ENCODE measurements at places on chromosomes 2 and 18.

DNA sequence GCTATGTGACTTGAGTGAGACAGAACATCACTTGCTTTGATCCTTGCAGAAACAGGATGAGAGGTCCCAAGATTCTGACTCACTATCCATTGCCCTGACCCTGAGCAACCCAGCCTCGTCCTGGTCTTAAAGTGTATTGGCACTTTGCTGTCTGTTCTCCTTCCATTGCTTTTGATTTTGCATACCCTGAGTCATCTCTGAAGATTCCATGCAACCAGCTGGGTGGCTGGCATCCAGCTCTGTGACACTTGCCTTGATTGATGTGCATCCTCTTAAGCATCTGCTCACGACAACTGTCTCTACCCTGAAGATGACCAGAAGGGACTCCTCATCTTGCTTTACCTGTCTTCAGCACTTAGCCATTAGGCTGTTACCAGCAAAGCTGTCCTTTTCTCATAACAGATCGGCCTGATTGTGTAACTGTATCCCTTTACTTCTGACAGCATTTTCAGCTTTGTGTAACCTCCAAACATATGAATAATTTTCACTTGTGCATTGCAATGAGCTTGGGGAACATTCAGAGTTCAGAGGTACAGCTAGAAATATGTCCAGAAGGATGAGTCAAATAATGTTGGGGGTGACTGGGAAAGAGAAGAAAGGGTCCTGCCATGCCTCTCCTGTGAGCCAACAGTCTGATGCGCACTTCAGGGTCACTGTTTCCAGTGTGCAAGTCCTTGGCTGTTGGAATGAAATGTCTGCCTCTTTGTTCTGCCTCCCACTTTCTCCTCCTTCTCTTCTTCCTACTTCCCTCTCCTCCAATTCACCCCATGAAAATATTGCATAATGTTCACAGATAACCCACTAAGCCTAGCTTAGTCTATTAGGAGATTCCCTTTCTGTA, 249.7 kb upstream of the OSR1 start:
- DNase-seq: peak; percentile 92

DNA sequence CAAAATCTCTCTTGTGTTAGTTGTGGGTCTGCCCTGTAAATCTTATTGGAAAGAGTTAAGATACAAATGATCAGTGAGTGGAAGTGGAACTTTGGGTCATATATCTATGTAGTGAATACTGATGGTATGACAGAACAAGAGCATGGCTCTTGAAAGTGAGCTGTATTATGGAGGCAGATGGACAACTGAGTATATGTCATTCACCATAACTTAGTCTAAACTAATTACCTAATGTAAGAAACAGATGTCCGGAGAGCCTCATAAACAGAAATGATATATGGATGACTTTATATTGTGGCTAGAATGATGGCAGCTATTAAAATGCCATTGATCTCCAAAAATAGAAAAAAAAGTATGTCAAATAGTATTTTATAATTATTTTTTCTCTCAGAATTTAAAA, 72.4 kb downstream of the FASTKD2 start:
- DNase-seq: no peak

DNA sequence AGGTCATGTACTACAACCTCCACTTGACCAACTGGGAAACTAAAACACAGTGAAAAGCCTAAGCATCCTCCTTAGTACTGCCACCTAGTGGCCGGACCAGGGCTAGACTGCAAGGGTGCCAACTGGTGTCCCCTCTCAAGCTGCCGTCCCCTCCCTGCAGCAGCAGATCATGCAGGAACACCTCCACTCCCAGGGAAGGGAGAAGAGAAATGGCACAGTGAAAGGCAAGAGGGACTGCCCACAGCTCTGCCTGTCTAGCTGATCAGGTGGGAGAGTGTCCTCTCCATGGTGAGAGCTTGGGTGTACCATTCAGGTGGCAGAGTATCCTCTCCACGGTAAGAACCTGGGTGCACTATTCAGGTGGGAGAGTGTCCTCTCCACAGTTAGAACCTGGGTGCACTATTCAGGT, 78.1 kb downstream of the AAK1 start:
- peak; percentile 27 for DNase-seq

DNA sequence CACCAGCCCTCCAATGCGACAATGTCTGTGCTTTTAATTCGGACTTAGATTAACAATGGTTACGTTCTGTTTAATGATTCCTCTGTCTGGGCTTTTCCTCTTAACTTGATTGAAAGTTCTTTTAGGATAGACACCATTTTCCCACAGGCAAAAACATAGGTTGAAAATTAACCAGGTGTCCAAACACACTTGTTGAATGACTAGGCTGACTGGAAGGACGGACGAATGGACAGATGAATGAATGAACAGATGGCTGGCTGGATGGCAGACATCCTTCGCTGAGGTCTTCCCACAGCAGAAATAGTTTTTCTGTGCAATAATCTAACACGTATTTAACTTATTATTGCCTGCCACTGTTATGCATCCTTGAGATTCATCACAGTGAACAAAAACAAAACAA, 298.8 kb downstream of the SRBD1 start:
- DNase-seq: no peak

- no peak for DNase-seq
Measured at GRCh38 chr18:55906536-55906935, 318.5 kb upstream of the TCF4 start.

- no peak for DNase-seq
Measured at GRCh38 chr2:166458674-166459073, 35.4 kb downstream of the SCN7A start.

DNA sequence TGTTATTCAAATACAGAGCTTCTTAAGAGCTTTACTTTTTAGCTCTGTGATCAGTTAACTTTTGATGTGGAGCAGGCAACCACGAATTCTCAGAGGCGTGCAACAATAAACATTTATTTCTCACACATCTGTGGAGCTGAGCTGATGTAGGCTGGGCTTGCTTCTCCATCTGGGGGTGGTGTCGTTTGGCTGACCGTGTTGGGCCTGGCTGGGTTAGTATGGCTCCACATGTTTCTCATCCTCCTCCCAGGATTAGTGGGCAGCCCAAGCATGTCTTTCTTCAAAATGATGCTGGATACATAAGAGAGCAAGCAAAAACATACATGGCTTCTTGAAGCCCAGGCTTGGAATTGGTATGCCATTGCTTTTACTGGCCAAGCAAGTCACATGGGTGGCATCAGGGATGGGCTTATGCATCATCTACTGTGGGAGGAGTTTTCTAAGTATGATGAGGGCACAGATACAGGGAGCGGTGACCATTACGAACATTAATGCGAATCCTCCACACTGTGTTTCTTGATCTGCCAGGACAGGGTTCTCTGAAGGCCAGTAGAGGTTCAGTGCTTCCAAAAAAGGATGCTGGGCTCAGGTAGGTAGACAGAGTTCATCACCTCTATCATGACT, 157.0 kb upstream of the TNP1 start:
- DNase-seq: no peak

GRCh38 chr2:166170356-166170755, 42.5 kb upstream of the SCN1A start:
- peak; percentile 41 for DNase-seq

GRCh38 chr2:59604123-59604522, 949.3 kb downstream of the BCL11A start:
- DNase-seq: no peak

- no peak for DNase-seq
Measured at GRCh38 chr2:40120957-40121356, 330.9 kb downstream of the SLC8A1 start.

DNA sequence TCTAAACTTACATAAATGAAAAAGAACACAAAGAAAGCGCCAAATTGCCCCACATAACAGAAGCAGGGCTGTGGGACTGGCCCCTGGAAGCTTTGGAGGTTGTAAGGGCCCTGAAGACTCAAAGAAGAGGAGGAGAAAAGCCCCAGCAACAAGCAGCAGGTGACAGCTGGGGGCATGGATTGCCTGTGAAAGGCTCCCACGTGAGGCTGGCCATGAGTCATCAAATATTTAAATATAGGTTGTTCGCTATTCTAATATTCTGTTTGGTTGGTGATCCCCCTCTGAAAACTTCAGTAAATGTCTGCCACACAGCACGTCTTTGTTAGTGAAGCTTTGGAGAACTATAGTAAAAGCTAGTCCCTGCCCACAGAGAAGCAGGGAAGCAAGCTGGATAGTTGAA, 132.4 kb downstream of the MREG start:
- no peak for DNase-seq

DNA sequence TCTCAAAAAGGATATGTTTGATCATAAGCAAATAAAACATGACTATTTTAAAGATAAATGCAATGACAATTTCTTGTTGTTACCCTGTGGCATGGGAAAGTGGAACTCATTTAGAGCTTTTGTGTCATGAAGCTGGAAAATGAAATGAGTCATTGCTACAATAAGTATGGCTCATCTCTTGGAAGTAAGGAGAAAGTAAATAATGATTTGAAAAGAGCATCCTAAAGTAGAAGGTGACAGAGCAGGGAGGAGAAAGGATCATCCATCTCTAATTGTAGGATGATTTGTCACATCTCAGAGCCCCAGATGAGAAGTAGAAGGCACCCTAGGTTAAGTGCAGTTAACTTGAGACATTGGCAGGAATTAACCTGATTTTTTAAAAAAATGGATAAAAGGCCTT, 200.5 kb downstream of the CPS1 start:
- no peak for DNase-seq

DNA sequence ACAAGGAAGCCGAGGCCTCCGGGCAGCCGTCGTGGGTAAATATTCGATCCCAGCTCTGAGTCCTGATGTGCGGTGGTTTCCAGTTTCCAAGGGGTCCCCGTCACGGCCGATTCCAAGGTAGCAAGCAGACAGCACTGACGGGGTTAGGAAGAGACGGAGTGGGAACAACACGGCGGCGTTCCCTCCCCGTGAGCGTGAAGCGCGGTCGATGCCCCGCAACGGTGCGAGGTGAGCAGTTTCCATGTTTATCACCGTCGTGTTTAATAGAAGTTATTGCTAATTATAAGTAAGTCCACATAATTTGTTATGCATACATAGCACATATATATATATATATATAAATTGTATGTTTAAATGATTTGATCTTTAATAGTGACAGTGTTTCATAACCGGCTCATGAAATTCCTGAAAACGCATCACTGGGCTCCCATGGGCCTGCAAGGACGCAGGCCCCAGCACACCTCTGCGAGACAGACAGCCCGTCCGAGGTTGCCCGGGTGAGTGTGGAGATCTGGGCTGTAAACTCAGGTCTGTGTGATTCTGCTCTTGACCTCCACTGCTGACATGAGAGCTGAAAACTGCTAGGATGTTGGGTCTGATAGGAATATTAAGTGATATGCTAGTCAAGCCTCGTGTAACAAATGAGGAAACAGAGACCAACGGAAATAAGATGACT, 243.5 kb upstream of the SALL3 start:
- DNase-seq: no peak

DNA sequence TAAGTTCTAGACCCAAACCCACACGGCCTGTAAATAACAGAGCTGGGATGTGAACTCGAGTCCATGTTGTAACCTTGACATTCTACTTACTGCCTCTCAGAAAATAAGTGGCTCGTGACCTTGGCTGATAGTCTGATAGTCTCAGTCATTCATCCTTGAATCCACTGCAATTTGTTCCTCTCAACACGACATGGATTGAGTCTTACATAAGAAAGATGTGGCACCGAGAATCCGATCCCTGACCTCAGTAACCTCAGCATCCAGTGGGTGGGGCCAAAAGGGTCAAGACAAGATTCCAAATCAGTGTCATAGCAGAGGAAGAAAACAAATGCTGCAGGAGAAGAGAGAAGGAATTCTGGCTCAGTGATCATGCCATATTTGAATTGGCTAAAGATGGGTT, 97.6 kb downstream of the MAPRE2 start:
- no peak for DNase-seq

DNA sequence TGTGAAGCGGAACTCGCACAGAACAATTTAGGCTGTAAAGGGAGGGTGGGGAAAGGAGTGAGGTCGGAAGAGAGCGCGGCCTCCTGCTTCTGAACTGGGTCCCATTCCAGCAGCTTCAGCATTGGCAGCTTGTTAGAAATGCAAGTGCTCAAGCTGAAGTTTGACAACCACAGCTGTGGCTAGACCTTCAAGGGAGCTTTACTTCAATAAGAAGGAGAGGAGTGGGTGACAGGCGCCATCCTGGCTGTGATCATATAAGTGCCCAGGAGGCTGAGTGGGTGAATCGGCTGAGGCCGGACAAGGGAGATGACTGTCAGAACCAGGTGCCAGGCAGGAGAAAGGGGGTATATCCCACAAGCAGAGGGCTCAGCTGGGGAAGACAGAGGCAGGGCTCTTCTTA, 622.5 kb downstream of the GALR1 start:
- DNase-seq: no peak

GRCh38 chr2:12051831-12052230, 305.4 kb downstream of the LPIN1 start:
- peak; percentile 65 for DNase-seq

All from EH (cell line).